ENCODE measurements at places on chromosomes 5 and 9.

GRCh38 chr5:141968914-141969608 is at the start of gene RNF14:
Gene RNF14 (plus strand): TSS chr5:141969105. CDS start chr5:141973589, 4,484 bp downstream.
- peak; percentile 80 for DNase-seq

GRCh38 chr9:76564297-76564696 is 105.3 kb downstream of the GCNT1 start:
- DNase-seq: no peak

GRCh38 chr9:69888856-69889585 is 68.4 kb downstream of the CFAP95 start:
- DNase-seq: no peak

DNA sequence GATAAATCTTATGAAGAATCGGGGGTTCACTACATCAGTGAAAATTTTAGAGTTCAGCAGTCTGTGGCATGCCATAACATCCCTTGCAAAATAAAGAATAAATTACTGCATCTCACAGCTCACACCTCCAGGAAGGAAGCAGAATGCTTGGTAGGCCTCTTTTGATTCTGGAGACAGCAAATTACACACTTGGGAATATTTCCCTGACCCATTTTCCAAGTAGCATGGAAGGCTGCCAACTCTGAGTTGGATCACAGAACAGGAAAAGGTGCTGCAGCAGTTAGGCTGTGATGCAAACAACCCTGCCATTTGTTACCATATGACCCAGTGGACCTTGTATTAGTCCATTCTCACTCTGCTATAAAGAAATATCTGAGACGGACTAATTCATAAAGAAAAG is 293.5 kb downstream of the ASTN2 start:
- no peak for DNase-seq

- no peak for DNase-seq
These were observed 40.4 kb upstream of the HSPB3 start for GRCh38 chr5:54415147-54415546.

DNA sequence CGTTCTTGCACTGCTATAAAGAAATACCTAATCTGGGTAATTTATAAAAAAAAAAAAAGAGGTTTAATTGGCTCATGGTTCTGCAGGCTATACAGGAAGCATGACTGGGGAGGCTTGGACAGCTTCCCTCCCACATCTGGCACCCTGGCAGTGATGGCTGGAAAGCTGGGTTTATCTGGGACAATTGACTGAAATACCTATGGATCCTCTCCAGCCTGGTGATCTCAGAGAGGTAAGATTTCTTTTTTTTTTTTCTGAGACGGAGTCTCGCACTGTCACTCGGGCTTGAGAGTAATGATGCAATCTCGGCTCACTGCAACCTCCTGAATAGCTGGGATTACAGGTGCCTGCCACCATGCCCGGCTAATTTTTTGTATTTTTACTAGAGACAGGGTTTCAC is 22.7 kb upstream of the UGCG start:
- no peak for DNase-seq

GRCh38 chr9:20981486-20981885 is 50.0 kb downstream of the HACD4 start:
- DNase-seq: no peak

DNA sequence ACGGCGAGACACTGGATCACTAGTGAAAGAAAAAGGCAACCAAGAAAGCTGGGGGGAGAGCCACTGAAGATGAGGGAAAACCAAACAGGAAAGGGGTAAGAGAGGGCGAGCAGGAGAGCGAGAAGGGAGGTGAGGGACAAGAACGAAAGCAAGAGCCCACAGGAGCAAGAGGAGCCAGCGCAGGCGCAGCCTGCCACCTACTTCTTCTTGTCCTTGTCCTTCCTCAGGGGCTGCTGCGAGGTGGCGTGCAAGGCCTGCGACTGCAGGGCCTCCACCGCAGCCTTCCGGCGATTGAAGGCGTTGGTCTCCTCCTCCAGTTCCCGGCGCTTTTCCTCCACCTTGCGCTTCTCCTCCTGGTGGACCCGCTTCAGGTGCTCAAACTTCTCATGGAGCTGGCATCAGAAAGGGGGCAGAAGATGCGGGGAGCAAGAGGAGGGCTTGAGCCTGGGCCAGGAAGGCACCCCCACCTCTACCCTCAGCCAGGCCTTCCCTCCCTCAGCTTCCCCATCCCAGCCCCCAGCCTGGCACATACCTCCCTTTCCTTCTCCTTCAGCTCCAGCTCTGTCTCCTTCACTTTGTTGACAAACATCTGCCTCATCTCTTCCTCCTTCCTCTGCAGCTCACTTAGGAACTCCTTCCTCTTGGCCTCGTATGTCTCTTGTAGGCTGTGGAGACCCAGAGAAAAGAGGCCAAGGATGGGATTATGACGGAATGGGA is 13.5 kb downstream of the CCNI2 start:
- DNase-seq: no peak

- DNase-seq: no peak
These were observed 17.3 kb upstream of the ZNF622 start for GRCh38 chr5:16482891-16483290.

DNA sequence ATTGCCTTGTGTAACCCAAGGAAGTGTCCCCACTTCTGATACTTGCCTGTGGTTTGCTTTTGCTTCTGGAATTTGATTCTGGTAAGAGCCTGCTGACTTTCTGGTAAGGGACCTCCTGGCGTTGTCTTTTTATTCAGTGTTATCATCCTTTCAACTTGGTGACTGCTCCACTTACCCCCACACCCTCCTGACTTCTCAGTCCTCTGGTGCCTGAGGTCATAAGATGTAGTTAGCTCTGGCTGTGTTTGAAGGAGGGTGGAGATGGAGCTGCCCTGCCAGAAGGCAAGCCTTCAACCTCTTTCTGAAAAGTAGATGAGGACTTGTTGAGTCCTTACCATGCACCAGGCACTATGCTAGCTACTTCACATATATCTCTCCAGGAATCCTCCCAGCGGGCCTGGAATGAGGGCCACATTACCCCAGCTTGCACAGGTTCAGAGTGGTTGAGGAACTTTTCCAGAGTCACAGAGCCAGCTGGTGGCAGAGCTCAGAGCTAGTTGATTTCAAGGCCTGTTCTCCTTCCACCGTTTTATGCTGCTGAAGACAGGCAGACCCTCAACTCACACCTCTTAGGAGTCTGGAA is 45.2 kb upstream of the PITX1 start:
- DNase-seq: no peak

DNA sequence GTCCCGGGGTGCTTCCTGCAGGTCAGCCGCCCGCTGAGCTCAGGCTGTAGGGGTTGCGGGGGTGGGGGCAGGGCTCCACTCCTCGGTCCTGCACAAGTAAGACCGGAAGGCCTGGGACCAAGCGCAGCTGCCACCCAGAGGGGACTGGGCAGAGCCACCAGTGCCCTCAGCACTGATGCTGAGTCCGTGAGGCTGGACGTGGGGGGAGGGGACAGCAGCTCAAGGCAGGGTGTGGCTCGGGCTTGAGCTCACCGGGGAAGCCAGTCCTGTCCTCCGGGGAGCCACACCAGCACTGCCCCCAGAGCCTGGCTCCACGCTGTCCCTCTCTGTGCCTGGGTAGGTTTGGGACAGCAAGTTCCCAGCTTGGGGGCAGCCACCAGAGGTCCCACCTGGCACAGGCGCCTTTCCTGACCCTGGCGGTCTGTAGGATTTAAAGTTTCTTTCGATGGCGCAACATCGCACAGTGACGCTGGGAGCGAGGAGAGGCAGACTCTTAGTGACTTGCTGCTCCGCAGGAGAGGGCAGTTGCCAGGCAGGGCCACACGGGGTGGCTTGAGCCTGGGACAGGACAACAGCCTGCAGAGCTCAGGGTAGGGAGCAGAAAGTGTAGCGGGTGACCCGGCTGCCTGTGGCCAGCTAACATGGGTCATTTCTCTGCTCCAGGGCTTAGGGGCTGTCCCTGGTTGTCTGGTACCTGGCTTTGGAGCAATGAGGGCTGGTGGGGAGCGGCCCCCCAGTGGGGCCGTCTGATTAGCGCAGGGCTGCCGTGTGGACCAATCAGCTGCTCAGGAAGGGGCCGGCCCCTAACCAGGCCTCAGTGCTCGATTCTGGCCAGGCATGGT is 5.7 kb downstream of the LCN1 start:
- no peak for DNase-seq

- DNase-seq: no peak
These were observed 56.0 kb downstream of the PAPPA start for GRCh38 chr9:116209414-116210116.

DNA sequence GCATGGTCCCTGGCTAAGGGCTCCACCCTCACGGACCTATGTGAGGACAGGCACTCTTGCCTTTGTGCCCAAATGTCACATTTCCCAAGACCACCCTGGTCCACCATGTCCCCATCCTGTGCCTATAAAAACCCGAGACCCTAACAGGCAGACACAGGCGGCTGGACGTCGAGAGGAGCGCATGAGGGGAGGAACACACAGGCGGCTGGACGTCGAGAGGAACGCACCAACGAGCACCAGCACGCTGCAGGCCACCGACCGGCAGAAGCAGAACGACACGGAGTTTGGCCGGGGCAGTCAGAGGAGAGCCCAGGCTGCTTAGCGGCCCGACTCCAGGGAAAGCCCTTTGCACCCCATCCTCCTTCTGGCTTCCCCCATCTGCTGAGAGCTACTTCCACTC is 119.9 kb downstream of the ADAMTS2 start:
- DNase-seq: no peak

DNA sequence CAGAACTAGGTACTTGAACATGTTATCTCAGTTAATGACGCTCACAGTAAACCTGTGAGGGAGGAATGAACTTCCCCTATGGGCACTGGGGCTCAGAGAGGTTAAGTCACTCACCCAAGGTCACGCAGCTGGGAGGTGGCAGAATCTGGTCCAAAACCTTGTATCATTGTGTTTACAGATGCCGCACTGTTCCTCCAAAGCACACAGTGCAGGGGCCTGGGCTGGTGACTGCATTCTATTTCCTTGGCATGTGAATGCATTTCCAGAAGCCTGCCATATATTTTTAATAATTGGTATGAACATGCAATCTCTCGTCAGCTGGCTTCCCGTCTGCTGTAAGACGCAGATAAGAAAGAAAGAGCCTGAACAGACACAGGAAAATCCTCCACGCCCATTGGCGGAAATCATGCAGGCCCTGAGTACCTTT is 77.0 kb upstream of the TBC1D2 start:
- no peak for DNase-seq
